ENCODE measurements at places on chromosomes 11 and 22.
A peak's percentile ranks its signal among the peaks of the same experiment; 100 is the strongest.

GRCh38 chr11:95412074-95412473 lies 181.1 kb upstream of the SESN3 start:
- DNase-seq: no peak

GRCh38 chr22:44887941-44888366 lies 121.9 kb downstream of the PHF21B start:
- DNase-seq: no peak

- no peak for DNase-seq
These were observed 2.9 kb downstream of the SEPTIN5 start for GRCh38 chr22:19717181-19717580.

DNA sequence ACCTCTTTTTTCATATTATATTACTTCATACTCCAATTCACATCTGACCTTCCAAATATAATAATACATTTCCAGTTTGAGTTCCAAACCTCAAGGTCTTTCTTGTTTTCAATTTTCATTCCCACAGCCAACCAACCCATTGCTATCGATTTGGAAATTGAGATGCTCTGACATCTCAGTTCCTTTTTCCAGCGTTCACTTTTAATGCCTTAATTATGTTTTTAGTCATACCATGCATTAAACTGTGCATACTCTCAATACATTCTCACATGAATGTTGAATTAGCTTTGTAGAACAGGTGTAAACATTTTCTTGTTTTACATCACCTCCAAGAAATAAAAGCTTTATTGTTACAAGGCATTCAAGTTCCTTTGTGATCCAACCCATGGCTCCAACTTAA lies 294.2 kb upstream of the ANO3 start:
- DNase-seq: no peak

DNA sequence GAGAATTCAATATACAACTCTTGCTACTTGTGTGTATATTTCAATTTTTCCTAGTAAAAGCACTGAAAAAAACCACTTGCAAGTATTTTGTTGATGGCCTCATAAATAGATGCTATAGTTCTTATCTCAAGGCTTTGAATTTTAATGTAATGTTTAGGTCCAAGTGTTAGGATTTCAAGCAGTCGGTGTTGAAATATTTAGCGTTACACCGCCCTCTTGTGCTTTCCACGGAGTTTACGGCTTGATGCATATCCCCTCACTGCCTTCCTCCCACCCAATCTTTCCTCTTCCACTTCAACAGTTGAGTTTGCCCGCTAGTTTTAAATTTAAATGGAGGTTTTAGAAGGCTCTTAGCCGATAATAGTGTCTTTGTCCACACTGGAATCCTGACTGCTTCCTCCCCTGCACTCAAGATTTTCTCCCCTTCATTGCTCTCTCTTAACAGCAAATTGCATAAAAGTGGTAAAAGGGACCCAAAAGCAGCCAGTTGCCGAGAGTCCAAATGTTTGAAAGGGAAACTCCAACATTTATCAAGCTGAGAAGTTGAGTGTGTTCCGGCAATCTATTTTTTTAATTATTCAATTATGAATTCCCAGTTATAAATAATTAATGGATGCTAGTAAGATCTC lies 25.9 kb upstream of the HTATIP2 start:
- peak; percentile 42 for DNase-seq

DNA sequence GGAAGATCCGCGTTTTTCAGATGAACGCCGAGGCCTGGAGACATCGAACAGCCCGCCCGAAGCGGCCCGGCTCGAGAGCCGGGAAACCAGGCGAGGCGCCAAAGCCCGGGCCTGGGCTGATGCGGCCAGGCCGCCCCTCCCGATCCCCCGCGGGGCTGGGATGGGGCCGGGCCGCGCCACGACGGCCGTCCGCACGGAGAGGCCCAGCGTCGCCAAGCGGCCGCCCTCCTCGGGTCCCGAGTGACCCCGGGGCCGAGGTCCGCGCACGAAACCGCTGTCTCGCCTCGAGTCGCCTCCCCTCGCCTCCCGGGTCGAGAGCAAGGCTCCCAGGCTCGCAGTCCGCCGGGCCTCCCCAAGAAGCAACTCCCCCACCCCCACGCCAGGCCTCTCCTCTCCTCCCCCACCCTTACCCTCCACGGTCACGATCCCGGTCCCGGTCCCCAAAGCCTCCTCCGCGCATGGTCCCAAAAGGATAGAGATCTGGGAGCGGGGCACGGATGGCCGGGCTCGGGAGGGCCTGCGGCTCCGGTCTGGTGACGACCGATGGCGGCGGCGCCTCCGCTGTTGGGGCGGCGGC lies 482 bp downstream of the DDX17 start:
- peak; percentile 50 for DNase-seq

DNA sequence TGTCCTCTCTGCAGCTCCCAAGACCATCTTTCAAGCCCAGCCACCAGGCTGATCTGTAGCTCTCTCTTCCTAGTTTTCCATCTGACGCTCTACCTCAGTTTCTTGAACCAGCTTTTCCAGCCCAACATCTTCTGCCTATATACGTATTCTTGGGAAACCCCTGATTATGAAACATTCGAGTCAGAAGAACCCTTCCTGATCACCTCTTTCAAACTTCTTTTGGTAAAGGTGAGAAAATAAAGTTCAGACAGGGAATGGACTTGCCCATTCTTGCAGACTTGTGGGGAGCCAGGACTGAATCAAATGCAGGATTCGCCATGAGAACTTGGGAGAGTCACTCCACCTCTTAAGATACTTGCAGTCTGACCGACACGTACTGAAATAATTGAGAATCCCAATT lies 169.5 kb upstream of the NARS2 start:
- no peak for DNase-seq

DNA sequence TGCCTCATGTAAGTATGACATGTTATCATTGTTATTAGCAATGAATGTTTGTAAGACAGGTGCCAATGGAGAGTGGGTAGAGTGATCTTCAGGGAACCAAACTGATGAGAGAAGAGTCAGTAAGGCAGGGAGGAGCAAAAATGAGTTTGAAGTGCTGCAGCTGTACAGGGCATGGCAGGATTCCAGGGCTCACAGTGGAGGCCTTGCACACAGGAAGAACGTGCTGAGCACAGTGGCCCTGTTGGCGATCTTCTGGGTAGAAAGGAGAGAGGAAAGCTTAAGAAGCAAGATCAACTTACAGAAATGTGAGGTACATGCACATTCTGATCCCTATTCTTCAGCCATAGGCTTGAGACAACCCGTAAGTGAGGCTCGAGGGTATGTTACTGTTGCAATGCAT lies 219.3 kb upstream of the TMEM45B start:
- DNase-seq: no peak

GRCh38 chr11:2314525-2315394 lies 12.9 kb downstream of the TSPAN32 start:
- peak; percentile 87 for DNase-seq

GRCh38 chr11:36403661-36404060 lies 106.4 kb downstream of the TRAF6 start:
- DNase-seq: no peak

DNA sequence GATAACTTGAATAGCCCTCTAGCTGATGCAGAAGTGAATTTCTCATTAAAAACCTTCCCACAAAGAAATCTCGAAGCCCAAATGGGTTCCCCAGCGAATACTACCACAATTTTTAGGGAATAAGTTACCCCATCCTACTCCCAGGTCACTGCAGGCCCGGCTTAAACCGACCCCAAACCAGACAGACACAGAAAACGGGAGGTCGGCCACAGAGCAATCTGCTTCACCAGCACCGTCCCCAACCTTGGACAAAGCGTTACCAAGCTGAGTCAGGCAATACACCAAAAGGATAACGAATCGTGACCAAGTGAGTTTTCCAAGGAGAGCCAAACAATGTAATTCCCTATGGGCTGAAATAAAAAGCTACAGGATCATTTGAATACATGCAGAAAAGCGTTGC lies 575 bp upstream of the MOV10L1 start:
- no peak for DNase-seq

DNA sequence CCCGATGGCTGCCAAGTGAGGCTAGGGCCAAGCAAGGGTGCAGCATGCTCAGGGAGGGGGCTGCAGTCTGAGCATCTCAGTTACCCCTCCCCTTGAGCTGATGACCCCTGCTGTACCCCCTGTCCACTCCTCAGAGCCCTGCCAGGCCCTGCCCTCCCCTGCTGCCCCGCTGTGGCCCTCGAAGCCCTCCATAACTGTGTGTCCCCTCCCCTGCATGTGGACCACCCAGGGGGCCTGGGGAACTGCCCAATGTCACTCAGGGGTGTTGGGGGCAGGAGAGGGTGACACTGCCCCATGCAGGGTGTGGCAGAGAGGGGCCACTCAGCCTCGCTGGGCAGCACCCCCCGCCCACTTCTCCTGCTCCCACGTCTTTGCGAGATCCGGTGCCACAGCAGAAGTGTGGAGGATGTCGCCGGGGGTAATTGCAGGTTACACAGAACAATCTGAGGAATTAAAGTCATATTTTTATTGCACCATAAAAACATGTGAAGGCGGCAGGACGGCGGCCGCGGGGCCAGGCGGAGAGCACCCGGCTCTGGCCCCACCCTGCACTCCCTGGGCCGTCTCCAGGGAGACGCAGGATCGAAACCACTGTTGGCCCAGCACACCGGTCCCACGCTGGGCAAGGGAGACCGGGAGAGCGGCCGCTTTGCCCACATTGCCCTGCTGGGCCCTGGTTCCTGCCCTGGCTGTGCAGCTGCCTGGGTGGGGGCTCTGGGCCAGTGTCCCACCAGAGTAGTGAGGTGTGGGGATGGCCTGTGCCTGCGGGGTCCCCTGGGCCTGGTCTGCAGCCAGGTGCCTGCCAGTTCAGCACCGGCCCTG lies 18.7 kb upstream of the GNB1L start:
- no peak for DNase-seq

- peak; percentile 44 for DNase-seq
These were observed 101.2 kb upstream of the HSD17B12 start for GRCh38 chr11:43579171-43579918.

DNA sequence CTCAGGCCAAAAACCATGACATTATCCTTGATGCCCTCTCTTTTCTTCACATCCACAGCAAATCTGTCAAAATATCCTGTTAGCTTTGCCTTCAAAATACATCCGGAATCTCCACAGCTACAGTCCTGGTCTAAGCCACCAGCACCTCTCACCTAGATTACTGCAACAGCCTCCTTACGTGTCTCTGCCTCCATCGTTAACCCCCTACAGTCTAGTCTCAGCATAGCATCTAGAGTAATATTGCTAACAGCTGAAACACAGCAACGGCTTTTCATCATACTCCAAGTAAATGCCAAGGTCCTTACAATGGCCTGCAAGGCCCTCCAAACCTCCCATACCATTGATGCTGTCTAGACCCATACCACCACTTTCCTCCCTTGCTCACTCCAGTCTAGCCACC lies 4.4 kb downstream of the TSG101 start:
- peak; percentile 16 for DNase-seq

- DNase-seq: no peak
These were observed 7.6 kb downstream of the CLPB start for GRCh38 chr11:72426758-72427157.

DNA sequence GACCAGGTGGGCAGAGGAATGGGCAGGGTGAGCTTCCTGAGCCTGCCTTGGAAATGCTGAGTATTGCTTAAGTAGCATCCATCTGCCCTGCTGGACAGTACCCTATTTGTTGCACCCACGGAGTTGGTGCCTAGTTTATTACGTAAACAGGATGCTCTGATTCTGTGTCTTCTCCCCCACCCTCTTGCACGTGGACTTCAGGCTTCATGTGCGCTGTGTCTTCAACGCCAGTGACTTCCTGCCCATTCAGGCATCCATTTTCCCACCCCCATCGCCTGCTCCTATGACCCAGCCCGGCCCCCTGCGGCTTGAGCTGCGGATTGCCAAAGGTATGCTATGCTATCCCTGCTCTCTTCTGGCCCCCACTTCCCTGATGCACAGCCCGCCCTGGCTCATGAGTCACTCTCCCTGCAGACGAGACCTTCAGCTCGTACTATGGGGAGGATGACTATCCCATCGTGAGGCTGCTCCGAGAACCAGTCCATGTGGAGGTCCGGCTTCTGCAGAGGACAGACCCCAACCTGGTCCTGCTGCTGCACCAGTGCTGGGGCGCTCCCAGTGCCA lies 5.7 kb downstream of the ZP1 start:
- DNase-seq: no peak

DNA sequence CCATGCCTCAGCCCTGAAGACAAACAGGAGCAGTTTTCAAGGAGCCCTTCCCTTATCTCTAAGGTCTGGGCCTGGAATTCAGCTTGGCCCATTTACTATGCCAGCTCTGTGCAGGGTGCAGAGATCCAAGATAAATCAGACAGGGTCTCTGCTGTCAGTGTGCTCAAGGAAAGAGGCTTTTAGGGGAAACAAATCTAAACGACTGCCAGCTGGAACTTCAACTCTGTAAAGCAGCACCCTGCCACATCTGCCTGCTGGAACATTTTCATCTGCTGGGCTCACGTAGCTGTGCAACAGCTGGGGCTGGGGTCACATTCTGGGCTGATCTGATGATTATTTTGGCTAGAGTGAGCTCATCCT lies 19.8 kb upstream of the EHF start:
- no peak for DNase-seq

DNA sequence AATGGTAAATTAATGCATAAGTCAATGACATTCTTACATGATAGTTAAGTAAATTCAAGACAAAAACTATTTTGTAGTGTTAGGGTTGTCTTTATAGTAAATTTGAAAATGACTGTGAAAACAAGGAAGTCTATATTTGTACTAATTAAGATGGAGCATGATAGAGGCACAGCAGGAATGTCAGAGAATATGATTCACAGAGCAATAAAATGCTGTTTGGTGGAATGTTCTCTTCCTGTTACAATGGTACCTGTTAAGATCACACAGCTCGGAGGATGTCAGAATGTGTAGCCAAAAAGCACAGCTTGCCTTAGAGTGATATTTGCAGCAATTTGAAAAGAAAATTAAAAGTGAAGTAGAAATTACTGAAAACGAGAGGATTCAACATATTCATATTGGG lies 2339.7 kb upstream of the RAG2 start:
- DNase-seq: no peak

DNA sequence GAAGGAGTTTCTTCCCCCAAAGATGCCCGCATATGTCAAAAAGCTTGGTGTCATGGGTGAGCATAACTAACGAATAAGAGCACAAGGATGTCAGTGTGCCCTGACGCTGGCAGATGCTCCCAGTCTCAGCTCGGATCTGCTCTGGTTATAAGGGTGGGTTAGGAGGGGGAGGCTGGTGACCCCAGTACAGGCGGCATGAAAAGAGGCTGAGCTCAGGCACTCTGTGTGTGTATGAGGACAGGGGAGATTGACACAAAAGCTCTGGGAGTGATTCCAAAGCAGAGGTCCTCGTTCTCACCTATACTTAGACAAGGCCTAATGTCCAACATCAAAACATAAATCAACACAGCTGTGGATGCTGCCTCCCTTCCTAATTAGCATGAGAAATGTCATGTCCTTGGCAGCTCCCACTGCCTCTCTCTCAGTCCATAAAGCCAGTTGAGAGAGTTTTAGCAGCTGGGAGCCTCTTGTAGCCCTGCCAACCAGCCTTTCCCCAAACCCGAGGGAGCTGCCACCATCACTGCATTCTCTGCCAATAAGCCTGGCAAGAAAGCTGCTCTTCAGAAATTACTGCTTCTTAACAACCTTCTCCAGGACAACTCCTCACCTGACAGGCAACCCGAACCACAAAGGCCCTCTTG lies 59.8 kb downstream of the SC5D start:
- DNase-seq: no peak

GRCh38 chr11:44417731-44418455 lies 108.0 kb upstream of the ALX4 start:
- DNase-seq: no peak
